ENCODE measurements at places on chromosomes 3 and 15.

DNA sequence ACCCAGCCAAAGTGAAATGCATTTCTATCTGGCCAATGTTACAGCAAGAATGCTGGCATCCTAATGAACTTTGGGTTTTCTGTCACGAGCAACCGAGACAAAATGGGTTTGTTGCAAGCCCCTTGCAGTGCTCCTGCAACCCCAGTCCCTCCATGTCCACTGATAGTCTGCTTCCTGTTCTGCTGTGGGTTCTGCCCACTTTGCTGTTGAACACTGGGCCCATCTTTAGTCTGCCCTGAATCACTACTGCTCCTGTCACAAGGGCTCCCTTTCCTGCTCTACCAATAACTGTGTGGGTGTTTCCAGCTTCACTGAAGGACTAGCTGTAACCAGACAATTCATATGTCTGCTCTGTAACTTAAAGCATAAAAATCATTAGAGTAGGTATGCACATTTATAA, 12.7 kb upstream of the OXSR1 start:
- no peak for DNase-seq

DNA sequence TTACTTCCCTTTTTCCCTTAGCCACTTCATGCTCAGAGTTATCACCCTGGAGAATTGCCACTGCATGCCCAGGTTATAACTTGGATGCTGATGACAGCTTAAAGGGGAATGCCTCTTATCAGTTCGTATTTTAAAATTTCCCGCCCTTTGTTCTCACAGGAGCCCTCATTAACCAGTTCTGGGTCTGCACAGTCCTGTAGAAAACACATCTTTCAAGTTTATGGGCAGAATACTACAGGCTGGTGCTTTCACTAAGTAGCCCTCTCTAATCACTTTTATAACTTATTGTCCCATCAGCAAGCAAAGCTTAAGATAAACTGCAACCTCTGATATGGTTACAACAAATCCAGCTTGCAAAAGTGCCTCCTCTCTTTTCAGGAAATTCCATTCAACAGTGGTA, 587.3 kb upstream of the UBE2E2 start:
- DNase-seq: no peak

DNA sequence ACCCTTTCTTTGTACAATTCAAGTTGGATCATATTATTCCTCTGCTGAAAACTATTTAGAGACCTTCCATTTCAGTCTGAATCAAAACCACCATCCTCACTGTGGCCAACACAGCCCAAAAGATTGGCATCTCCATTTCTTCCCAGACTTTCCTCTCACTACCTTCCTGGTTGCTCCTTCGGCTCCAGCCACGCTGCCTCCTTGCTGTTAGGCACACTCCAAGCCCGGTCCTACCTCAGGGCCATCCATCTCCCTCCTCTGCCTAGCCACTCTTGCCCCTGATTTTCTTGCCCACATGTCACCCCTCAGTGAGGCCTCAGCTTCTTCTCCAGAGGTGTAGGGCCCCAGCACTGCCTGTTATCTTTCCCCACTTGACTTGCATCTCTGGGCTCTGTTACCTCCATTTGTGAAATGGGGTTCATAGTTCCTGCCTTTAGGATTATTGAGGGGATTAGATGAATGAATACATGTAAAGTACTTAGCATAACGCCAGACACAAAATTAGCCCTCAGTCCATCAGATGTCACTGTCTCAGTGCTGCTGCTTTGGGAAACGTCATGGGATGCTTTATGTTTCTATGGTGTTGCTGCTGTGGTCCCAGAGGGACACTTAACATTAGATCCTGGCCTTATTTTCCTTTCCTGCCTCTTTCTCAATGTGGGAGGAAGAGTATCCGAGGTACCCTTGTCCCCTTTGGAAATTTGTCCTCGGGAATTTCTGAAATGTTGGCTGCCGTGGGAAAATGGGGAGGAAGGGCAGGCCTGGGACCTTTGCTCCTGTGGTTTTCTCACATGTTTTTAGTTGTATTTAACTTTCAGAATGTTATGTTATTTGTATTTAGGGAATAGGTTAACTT, 31.3 kb downstream of the SNRK start:
- DNase-seq: no peak

GRCh38 chr3:13159890-13160289, 86.7 kb upstream of the IQSEC1 start:
- no peak for DNase-seq

- DNase-seq: peak; percentile 43
Measured at GRCh38 chr3:49607796-49608195, 53.5 kb downstream of the BSN start.

- no peak for DNase-seq
Measured at GRCh38 chr3:94293793-94294195, 230.9 kb downstream of the NSUN3 start.

GRCh38 chr3:98777801-98778220, 14.7 kb downstream of the ST3GAL6 start:
- DNase-seq: no peak

DNA sequence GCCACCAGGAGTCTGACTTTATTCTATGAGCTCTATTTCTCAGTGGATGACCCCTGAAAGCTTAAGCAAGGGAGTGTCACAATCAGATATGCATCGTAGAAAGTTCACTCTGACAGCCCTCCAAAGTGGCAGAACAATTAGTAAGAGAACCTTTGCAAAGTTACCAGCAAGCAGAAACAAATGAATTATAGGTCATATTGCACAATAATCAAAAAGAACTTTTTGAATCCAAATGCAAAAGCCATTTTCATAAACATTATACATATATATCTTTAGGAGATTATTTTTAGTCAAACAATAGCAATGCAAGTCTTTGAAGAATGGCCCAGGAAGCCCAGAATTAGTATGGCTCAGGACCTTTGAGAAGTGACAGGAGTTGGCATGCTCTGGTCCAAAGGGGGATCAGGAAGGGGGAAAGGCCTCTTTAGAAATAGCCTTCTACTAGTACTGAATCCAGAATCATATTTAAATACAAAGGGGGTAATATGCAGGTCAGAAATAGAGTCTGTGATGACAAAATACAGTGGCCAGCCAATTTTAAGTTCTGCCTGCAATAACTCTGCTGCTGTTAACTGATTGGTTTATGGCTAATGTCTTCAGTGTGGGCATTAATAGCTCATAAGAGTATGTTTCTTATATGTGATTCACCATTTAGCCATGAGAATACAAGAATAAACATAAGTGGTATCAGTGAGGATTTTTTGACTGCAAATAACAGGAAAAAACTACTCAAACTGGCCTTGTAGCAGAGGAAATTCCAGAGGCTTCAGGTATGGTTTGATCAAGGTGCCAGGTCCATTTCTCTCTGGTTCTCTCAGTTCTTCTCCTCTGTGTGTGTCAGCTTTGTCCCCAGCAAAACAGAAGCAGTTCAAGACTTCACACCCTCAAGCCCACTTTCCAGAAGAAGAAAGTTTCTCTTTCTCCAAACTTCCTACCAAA, 17.0 kb upstream of the ITGB5 start:
- no peak for DNase-seq

DNA sequence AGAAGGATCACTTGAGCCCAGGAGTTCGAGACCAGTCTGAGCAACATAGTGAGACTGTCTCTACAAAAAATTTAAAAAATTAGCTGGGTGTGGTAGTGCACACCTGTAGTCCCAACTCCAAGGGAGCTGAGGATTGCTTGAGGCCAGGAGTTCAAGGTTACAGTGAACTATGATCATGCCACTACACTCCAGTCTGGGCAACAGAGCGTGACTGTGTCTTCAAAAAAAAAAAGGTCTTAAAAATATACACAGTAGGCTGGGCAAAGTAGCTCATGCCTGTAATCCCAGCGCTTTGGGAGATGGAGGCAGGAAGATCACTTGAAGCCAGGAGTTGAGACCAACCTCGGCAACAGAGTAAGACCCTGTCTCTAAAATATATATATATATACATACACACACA, 11.2 kb upstream of the CAMK1 start:
- no peak for DNase-seq

- DNase-seq: no peak
Measured at GRCh38 chr3:153165261-153165681, 3.2 kb downstream of the RAP2B start.

GRCh38 chr3:24802614-24803013, 308.0 kb upstream of the THRB start:
- no peak for DNase-seq

- no peak for DNase-seq
Measured at GRCh38 chr15:77483425-77484140, 62.9 kb downstream of the HMG20A start.

- no peak for DNase-seq
Measured at GRCh38 chr3:70824078-70824477, 511.6 kb upstream of the MDFIC2 start.

- DNase-seq: no peak
Measured at GRCh38 chr3:189638276-189639031, 7.3 kb downstream of the TP63 start.

- no peak for DNase-seq
Measured at GRCh38 chr3:160725338-160725737, 30.7 kb upstream of the PPM1L start.

DNA sequence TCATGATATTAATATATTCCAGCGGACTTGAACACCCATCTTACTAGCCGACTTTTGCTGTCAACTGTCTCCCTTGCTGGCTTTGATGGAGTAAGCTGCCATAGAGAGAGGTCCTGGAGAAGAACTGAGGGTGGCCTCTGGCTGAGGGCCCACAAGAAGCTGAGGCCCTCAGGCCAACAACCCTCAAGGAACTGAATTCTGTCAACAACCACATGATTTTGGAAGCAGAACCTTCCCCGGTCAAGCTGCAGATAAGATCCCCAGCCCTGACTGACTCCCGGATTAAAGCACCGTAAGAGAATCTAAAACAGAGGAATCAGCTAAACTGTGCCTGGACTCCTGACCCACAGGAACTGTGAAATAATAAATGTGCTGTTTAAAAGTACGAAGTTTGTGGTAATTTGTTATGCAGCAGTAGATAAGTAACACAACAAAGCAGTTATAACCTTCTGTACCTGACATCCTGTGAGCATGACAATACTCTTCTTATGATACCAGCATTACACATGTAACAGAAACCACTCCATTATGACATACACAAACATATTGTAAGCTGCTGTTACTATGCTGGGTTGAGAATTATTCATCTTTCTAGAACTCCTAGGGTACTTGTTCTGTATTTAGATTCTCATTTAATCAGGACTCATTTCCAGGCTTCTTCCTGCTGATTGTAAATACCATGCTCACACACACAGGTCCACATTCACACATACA, 66.2 kb downstream of the HES1 start:
- DNase-seq: no peak

DNA sequence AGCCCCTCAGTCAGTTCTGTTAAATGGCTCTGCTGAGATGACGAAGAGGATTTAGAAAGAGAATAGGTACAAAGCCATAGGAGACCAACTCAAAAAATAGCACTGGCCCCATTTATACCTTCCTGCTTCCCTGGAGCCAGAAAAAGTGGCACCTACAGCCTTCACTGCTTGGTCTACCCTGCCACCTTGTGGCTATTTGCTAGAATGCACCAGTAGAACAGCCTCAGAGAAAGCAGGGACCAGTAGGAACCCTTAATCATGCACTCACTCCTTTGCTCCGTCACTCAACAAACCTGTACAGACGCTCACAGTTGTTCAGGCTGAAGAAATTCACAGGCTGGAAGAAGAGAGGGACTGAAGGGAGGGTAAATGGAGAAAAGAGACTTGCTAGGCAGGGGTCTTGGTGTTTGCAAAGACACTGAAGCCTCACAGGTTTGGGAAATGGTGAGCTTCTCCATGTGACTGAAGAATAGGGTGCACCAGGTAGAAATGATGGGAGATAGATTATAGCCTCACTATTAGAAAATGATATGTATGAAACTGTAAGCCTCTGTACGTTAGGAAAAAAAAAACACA, 12.1 kb upstream of the RTP2 start:
- no peak for DNase-seq

GRCh38 chr3:184258926-184259325, 2.4 kb downstream of the CAMK2N2 start:
- no peak for DNase-seq

DNA sequence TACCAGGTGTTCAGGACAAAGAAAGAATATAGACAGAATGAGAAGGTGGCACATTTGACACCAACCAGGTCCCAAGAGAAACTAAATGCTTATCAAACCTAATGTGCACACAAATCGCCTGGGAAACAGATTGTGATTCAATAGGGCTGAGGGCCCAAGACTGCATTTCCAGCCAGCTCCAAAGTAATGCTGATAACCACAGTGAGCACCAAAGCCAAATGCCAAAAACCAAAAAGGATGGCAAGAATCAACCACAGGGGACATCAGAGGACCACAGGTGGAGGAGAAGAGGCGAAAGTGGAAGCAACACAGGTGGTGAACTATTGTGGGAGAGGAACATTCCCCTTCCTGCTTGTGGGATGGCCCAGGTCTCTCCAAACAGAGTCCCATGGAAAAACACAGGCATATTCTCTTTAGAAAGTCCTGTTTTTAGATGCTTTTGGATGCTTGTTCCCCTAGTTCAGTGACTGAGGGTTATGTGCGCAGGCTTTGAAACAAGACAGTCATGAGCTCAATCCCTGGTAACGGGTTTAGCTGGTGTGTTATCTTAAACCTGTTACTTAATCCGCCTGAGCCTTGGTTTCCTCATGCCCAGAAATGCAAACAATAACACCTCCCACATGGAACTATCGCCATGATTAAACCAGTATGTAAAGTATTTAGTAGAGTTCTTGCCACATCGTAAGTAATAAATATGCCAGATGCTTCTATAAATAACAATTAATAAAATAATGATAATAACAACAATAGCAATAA, 241.7 kb downstream of the ATP8B4 start:
- no peak for DNase-seq

DNA sequence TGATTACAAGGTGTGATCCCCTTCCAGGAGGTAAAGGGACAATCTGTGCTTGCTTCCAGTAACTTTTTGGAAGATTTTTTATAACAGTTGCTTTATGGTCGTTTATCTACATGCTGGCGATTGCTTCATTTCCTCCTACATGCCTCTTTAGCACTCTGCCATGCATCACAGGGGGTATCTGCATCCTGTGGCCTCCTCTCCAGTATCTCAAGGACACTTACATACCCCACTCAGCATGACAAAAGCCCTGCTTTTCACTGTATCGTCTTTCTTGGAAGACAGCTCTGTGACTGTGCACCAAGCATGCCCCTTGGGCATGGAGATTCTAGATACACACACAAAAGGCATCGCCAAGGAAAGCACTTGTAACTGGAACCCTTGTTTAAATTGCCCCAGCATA, 25.3 kb downstream of the CAPN3 start:
- DNase-seq: no peak

DNA sequence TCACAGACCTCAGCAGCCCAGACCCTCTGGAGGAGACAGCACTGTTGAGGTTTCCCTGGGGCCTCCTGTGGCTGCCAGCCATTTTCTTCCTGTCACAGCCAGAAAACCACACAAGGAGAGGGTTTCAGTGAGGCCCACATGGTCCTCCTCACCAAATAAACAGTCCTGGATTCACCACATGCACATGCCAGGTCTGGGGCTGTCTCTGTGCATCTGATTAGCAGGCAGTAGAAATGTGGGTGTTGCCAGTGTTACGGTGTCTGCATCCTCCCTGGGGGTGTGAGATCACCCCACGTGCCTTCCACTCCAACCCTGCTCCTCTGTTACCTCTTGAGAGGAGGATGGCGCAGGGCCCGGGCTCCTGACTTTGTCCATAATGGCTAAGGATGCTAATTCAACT, 140.4 kb downstream of the CHDH start:
- peak; percentile 48 for DNase-seq

- no peak for DNase-seq
Measured at GRCh38 chr15:72341361-72341760, 21.4 kb upstream of the CELF6 start.

GRCh38 chr3:69433121-69433968, 47.5 kb upstream of the FRMD4B start:
- no peak for DNase-seq

- no peak for DNase-seq
Measured at GRCh38 chr15:72078887-72079286, 39.1 kb downstream of the MYO9A start.

Data from type B pancreatic cell (in vitro differentiated cells).